ENCODE measurements at places on chromosomes 16 and 17.

- DNase-seq = no peak
These were observed 9.3 kb upstream of the KREMEN2 start for GRCh38 chr16:2954656-2955381.

DNA sequence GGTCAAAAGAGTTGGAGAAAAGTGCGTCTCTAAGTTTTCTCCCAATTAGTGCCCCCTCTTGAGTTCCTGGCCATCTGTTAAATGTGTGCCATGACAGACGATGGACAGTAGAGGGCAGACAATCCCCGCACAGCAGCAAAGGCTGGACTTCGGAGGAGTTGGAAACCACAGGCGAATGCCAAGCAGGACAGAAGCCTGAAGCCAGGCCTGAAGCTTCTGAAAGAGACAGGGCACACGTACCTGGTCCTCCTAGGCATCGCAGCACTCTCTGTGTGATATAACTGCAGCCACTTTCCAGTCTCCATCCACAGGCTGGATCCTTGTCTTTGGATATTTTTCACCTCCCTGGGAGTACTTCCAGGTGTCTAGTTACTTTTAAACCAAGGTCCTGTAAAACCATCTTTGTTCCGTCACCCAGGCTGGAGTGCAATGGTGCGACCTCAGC, 14.5 kb downstream of the C17orf100 start:
- DNase-seq = no peak

GRCh38 chr17:17354560-17355349, 51.6 kb downstream of the NT5M start:
- no peak for DNase-seq

DNA sequence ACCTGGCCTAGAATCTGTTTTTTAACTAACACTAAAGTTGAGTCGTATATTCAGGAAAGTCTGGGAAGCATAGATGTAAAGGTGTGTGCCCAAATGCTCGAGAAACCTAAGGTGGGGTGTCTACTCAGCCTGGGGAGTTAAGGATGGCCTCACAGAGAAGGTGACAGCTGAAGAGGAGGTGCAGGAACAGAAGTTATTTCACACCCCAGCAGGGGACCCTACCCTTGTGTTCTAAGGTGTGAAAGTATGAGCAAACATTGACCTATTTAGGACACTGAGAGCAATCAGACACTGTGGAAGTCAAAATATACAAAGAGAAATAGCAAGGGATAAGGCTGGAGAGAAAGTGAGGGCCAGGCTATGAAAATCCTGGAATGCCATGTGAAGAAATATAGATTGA, 49.0 kb upstream of the DHX40 start:
- DNase-seq = no peak

- no peak for DNase-seq
These were observed 13.5 kb downstream of the KIAA0753 start for GRCh38 chr17:6627019-6627418.

GRCh38 chr17:28573521-28573920, 2.2 kb upstream of the PIGS start:
- DNase-seq = no peak

DNA sequence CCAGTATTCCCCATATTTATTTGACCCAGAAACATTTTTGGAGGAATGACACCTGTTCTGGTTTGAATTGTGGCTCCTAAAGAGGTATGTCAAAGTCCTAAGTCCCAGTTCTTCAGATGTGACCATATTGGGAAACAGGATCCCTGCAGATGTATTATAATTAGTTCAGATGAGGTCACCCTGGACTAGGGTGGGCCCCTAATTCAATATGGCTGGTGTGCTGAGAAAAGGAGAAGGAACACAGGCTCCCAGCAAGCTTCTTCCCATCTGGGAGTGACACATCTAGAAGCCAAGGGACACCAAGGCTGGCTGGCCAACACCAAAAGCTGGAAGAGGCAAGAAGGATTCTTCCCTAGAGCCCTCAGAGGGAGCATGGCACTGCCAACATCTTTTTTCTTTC, 3.8 kb upstream of the GCSH start:
- no peak for DNase-seq

DNA sequence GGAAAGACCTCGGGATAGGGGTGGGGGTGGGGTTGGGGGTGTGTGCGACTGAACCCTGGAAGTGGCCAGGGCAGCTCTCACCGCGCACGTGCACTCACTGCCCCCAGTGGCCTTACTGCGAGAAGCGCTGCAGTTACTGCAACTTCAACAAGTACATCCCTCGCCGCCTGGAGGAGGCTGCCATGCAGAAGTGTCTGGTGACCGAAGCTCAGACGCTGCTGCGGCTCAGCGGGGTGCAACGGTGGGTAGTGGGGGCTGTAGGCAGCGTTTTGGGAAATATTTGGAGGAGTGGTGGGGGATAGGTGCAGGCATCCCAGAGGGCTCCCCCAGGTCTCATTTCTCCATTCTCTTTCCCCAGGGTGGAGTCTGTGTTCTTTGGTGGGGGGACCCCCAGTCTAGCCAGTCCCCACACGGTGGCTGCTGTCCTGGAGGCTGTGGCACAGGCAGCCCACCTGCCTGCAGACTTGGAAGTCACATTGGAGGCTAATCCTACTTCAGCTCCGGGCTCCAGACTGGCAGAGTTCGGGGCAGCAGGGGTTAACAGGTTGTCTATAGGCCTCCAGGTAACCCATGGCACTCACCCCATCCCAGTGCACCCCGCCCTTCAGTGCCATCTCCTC, 972 bp downstream of the RSAD1 start:
- DNase-seq = no peak

- no peak for DNase-seq
These were observed 1.5 kb downstream of the PLA2G15 start for GRCh38 chr16:68246666-68247065.

DNA sequence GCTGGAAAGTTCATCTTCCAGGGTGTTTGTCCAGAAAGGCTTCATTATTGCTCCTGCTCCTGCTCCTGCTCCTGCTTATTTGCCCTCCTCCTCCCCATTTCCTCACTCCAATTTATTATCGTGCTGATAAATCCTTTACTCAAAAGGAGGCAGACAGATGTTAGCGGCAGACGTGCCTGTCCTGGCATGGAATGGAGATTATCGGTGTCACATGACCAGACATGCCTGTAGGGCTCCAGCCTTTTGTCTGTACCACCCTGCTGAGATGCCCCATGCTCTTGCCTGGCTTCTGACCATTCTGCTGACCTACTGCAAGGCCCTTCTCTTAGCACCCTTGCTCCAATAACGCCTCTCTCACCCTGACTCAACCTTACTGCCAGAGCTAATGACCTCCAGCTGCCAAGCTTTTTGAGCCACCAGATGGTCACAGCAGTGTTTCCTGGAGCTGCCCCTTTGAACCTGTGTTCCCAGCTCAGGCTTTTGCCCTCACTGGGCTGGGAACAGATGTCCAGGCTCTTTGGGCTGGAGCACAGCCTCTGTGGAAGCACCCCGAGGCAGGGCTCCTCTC, 12.8 kb downstream of the DNAH9 start:
- DNase-seq = no peak

DNA sequence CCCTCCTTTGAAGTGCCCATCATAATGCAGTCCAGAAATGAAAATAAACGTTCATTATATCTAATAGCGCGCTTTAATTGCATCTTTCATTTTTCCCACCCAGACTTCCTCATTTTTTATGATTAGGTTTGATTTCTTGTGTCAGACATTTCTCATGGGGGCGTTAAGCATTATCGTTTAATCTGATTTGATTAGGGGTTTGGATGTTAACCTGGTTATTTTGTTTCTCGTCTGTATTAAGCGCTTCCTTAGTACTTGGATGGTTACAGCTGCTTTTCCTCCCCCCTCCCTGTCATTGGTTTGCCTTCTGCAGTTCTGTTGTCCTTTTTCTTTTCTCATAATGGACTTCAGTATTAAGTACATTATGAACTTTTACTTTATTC, 540 bp downstream of the MFSD11 start:
- no peak for DNase-seq

GRCh38 chr16:63038397-63039106, 1002.3 kb upstream of the CDH8 start:
- no peak for DNase-seq

- DNase-seq = no peak
These were observed 16.4 kb upstream of the CLEC19A start for GRCh38 chr16:19269098-19269497.

- DNase-seq = no peak
These were observed 72.7 kb downstream of the ABCC1 start for GRCh38 chr16:16021988-16022682.

- DNase-seq = no peak
These were observed 51.7 kb downstream of the TBX4 start for GRCh38 chr17:61503961-61504360.

GRCh38 chr16:81816793-81817210, 37.7 kb downstream of the PLCG2 start:
- no peak for DNase-seq

DNA sequence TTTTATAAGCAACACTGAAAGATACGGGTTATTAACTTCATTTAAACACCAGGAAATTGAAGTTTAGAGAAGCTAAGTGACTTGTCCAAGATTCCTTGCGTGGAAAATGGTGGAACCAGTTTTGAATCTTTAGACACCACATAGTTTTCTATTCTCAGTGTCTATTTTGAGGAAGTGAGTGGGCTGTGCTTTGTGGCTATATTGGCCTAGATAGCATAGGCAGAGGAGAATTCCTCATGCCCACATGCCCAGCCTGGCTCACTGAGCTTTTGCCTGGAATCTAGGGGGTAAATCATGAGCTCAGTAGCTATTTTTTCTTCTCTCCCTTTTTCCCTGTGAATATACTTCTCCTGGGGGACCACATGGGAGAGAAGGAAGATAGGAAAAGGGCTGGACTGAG, 431.3 kb downstream of the HS3ST3B1 start:
- no peak for DNase-seq

DNA sequence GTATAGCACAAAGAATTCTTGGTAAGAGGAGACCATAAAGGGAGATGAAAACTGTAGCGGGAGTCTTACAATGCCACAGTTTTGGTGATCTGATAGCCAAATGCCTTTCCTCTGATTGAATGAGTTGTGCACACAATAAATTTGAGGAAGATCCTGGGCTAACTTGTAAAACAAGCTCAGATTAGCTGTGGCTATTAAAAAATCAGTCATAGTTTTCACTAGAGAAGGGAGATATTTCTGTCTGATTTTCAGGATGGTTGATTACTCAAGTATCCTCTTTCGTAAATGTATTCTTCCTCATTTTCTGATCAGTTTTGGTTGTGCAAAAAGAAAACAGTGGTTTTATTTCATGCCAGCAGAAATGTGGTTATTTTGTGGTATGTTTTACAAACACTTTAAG, 9.1 kb upstream of the METTL9 start:
- peak; percentile 63 for DNase-seq

DNA sequence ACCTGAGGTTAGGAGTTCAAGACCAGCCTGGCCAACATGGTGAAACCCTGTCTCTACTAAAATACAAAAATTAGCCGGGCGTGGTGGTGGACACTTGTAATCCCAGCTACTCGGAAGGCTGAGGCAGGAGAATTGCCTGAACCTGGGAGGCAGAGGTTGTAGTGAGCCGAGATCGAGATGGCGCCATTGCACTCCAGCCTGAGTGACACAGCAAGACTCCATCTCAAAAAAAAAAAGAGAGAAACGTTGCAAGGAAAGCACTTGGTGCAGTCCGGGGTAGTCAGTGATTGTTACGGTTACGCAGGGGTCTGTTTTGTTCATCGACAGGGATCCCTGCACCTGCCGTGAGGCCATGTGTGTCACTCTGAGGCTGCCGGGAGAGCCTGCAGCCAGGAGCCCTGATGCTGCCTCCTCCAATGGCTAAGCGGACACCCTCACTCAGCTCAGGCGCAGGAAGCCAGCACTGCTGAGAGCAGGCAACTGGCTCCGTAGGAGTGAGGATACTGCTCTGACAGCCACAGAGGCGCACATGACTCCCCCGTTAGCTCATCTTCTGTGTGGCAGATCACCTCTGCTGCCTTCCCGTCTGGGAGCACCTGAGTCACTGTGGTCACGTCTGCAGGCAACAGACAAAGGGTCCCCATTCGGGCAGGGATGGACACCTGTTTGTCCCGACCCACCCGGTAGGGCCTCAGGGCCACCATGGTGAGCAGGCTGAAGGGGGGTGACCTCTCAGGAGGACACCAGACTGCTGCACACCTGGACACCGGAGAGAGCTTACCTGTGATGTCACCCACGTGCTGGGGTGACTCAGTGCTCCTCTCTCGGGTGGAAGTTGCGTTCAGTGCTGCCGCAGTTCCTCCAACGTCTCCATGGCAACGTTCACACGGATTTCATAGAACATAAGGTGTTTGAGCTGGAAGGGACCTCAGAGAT, 5.2 kb upstream of the RAB26 start:
- DNase-seq = no peak

GRCh38 chr16:64013856-64014255, 1108.0 kb downstream of the CDH11 start:
- DNase-seq = no peak

GRCh38 chr17:41738077-41738800, 3.8 kb upstream of the HAP1 start:
- DNase-seq = no peak

GRCh38 chr16:62408760-62409159, 372.5 kb upstream of the CDH8 start:
- no peak for DNase-seq
